ENCODE measurements at places on chromosomes 7 and 10.

DNA sequence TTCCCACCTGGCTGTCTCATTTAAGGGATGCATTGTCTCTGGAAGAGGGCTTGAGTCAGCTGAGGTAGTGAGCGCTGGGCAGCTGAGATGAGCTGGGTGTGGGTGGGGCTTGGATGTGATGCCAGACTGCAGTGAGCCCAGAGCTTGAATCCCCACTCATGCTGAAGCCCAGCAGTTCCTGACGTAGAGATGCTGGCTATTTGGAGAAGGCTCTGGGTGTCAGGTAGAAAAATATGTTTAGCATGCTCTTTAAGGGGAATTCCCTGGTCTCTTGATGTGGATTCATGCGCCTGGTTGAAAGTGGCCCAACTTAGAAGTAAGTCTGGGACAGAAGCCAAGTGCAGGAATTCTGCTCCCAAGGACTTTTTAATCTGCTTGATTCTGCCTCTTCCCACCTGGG lies 241.5 kb upstream of the IGFBP3 start:
- no peak for DNase-seq

GRCh38 chr10:22552888-22553378 lies 161.4 kb downstream of the PIP4K2A start:
- DNase-seq = no peak

GRCh38 chr7:108053250-108053649 lies 50.3 kb upstream of the LAMB1 start:
- DNase-seq = no peak

DNA sequence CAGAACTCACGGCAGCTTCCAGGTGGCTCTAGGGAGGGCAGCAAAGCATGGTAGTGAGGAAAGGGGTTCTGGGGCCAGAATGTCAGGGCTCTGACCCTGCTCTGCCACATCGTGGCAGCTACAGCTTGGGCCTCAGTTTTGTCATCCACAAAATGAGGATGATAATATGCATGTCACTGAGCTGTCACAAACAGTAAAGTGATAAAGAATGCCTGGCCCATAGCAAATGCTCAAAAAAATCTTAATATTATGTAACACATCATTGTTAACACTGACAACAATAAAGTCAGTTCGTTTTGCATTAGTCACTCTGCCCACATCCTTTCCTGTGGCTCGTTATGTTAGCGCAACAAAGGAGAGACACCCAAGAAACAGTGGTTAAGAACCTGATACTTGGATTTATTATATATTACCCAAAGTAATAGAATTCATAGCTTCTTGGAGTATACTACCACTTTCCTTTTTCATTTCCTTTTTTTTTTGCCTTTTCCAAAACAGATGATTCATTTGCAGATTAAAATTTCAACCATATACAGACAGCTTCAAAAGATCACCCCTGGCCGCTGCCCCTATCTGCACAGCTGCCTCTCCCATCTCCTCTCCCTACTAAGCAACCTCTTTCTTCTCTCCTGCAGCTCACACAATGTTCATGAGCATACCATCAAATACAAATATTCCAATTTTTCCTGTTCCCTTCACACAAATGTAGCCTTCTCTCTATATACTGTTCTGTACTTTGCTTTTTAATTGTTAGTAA lies 45.5 kb upstream of the DDC start:
- DNase-seq = no peak

DNA sequence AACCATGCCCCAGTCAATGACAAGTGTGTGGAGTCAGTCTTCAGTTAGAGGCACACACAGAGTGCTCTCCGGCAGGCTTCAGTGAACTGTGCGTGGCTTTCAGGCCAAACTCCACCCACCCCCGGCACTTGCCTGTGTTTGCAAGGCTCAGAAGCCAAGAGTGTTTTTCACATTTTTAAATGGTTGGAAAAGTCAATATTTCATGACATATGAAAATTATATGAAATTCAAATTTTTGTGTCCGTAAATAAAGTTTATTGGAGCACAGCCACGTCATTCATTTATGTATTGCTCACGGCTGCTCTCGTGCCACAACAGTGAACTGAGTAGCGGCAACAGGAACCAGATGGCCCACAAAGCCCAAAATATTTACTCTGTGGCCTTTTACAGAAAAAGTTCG lies 104.7 kb downstream of the SFMBT2 start:
- no peak for DNase-seq

- DNase-seq = no peak
Measured at GRCh38 chr7:43791-44540, 148.4 kb upstream of the FAM20C start.
